ENCODE measurements at places on chromosomes 2 and 18.

GRCh38 chr2:168247341-168248261 is at the start of gene STK39:
TSS of gene STK39 (minus strand) at chr2:168247595. CDS start at chr2:168247435, 160 bp downstream.
- DNase-seq, result peak; percentile 59

GRCh38 chr2:103880081-103880834 is 973.7 kb upstream of the POU3F3 start:
- peak; percentile 18 for DNase-seq

GRCh38 chr2:165924946-165925345 is 28.6 kb downstream of the TTC21B start:
- DNase-seq, result no peak

DNA sequence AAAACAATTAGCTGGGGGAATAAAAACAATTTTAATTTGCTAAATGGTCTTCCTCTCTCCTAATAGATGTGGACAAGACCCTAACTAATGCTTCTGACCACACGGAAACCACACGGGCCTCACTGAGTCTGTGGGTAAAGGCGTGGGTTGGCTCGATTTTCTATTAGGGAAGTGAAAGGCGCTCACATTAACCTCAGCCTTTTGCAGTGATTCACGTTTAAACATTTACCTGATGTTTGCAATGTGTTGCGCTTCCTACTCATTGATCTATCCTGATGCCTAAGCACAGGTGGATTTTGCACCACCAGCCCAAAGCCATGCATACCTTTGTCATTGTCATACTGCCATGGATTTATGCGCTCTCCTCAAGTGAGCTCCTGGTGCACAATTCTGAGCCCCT is 35.6 kb upstream of the NRP2 start:
- no peak for DNase-seq

- DNase-seq, result no peak
These were observed 172.1 kb downstream of the TMX3 start for GRCh38 chr18:68542846-68543245.

DNA sequence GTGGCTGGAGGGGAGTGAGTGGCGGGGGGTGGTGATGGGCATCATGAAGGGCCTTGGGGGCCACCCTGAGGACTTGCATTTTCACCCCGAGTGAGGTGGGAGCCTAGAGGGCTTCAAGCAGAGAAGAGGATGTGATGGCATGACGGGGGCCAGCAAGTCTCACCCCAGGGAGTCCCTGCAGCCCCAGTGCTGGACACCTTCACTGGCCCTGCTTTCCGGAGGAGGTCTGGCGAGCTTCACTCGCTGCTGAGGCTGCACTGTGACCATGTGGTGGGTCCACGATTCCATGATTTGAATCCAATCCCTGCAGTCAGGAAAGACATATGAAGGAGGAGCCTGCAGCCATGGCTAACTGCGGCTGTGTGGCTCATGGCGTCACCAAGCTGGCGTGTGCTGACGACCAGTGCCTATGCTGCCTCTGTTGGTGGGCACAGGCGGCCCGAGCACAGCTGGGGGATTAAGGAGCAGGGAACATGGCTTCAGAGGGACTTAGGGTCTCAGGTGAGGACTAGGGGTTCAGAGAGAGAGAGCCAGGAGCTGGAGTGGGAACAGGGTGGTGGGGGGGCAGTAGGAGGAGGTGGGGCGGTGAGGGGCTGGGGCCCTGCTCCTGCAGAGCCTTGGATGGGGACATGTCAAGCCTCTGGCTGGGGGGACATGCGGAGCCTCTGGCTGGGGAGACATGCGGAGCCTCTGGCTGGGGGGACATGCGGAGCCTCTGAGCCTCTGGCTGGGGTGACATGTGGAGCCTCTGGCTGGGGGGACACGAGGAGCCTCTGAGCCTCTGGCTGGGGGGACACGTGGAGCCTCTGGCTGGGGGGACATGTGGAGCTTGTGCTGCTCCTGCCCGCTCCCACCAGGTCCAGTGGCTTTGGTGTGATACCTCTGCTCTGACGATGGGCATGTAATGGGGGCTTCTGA is 3.6 kb downstream of the ZAP70 start:
- DNase-seq, result no peak

GRCh38 chr2:54755641-54756326 is 32.3 kb downstream of the EML6 start:
- DNase-seq, result peak; percentile 16

GRCh38 chr2:235752846-235753245 is 259.0 kb downstream of the AGAP1 start:
- DNase-seq, result peak; percentile 73

GRCh38 chr2:9681427-9681817 is 50.6 kb upstream of the YWHAQ start:
- DNase-seq, result no peak

GRCh38 chr18:45212181-45213039 is 402.9 kb upstream of the SLC14A2 start:
- DNase-seq, result peak; percentile 51
